MCF 10A (cell line): ENCODE measurements at places on chromosomes 5 and 9.

DNA sequence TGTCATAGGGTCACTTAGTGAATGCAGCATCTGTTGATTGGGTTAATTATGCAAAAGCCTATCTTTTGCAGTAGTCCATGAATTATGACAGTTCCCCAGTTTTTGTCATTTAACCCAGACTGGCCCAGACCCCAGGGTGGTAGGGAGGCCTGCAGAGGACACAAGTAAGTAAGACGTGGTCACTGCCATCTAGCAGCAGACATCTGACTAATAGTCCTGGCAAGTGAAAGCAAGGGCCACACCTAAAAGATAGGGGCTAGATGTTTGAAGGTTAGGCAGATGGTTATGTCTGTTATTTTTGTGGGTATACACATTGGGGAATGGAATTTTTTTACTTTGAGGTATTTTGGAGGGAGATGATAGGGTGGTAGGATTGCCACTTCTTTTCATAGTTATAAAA, 48.0 kb downstream of the RAB14 start:
- no peaks in the 10 kb centered on the region for H3K27me3 ChIP-seq
- H3K4me1 ChIP-seq: peaks cover 20% of the 10 kb centered on the region
- H3K4me3 ChIP-seq: no peak overlapping the region
- no peak overlapping the region for H3K27ac ChIP-seq

GRCh38 chr5:94967525-94967924, 317.4 kb downstream of the MCTP1 start:
- no peaks in the 10 kb centered on the region for H3K36me3 ChIP-seq
- no peak overlapping the region for H3K4me3 ChIP-seq
- H3K4me1 ChIP-seq: no peaks in the 10 kb centered on the region
- no peak overlapping the region for H3K27ac ChIP-seq

GRCh38 chr9:80143899-80144298, 572.1 kb downstream of the TLE4 start:
- H3K27ac ChIP-seq: no peak overlapping the region
- no peak overlapping the region for H3K4me3 ChIP-seq
- DNase-seq: no peak
- no peaks in the 10 kb centered on the region for H3K27me3 ChIP-seq

DNA sequence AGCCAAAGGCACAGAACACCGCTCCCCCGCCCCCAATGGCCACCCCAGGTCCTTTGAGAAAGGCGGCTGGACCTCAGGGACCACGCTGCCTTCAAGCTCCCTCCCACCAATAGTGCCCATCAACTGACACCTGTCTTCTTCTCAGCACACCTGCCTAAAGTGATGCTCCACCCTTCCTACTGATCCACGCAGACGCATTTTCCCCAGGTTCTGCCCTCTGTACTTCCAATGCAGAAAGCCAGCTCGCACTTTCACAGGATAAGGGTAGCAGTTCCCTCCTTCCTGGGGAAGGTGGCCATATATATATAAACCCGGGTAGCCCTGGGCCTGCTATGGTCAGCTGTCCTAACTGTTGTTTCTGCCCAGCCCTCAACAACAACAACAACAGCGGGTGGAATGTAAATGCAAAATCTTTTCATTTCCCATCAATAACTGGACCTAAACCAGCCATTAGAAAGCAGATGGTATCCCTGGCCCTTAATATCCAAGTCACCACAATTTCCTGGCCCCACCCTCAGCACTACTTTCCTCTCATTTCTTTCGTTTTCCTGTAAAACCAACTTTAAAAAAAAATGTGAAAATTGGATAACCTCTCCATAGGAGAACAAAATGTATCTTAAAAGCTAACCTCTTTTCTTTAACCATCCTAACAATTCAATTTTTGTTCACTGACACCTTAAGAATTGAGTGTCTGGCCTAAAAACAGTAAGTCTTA, 1.7 kb downstream of the GOLM1 start:
- peaks cover 14% of the 10 kb centered on the region for H3K4me1 ChIP-seq
- peak overlapping the region; percentile 67 for H3K27ac ChIP-seq
- H3K4me3 ChIP-seq: peak overlapping the region; percentile 82
- DNase-seq: no peak
- H3K27me3 ChIP-seq: no peaks in the 10 kb centered on the region
- no peaks in the 10 kb centered on the region for H3K36me3 ChIP-seq

GRCh38 chr5:112025757-112026156, 268.8 kb upstream of the NREP start:
- no peaks in the 10 kb centered on the region for H3K4me1 ChIP-seq
- H3K27me3 ChIP-seq: no peaks in the 10 kb centered on the region
- no peak for DNase-seq
- H3K4me3 ChIP-seq: no peak overlapping the region

DNA sequence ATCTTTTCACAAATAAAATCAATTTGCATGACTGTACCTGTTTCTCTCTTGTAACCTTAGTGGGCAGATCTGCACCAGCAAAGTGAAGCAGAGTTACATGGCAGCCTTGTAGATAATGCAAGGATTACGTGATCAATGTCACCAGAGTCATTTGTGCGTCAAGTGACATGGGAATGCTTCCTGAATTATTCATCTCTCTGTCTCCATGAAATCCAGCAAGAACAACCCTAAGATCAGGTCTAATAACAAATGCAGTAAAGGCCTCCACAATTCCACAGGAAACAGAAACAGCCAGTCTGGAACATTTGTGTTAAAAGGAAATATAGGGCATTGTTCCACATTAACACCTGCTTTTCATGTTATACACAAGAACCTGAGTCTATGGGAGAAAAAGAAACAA, 7.8 kb downstream of the GZMA start:
- H3K36me3 ChIP-seq: no peaks in the 10 kb centered on the region
- H3K27me3 ChIP-seq: peaks cover 32% of the 10 kb centered on the region
- DNase-seq: no peak
- H3K27ac ChIP-seq: no peak overlapping the region
- no peak overlapping the region for H3K4me3 ChIP-seq

DNA sequence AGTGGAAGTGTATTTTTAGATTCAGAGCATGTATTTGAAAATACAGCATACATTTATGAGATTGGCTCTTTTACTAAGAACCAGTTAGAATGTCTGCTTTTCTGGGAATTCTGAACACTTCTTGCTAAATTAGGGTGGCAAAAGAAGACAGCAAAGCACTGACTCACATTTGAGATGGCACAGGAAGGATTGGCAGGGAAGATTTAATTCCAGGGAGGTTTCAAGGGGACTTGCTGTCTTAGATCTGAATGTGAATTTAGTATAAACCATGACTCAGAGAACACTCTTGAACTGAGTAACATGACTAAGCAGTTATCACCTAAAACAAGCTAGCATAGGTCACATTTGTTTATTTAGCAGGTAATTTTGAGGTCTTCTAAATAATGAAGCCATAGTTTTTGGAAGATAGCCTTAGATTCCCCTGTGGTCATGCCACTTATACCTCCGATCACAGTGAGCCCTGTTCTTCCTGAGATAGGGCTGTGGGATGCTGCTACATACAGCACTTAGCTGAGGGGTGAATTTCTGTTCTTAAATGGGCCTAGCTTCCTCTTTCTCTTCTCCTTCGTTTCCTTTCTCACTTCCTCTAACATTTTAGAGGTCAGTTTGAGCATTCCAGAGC, 173.8 kb downstream of the PCSK1 start:
- H3K27me3 ChIP-seq: no peaks in the 10 kb centered on the region
- peak overlapping the region; percentile 86 for H3K27ac ChIP-seq
- no peaks in the 10 kb centered on the region for H3K36me3 ChIP-seq

DNA sequence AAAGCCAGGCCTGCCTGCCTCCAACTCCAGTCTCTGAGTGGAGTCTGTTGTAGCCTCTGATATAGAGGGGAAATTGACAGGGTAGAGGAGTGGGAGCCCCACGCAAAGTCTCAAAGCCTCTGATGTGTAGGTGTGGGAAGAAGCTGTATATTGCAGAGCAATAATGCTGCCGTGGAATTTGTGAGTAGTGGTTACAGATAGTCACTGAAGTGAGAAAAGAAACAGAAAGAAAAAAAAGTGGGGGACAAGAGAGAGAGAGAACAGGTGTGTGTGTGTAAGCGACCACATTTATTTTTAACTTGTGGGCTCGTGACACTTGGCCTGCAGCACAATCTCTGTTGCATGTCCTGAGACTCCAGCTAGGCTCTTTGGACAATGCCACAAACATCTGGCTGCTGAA, 227.8 kb downstream of the NSG2 start:
- no peaks in the 10 kb centered on the region for H3K36me3 ChIP-seq
- no peak for DNase-seq
- peaks cover 16% of the 10 kb centered on the region for H3K27me3 ChIP-seq

DNA sequence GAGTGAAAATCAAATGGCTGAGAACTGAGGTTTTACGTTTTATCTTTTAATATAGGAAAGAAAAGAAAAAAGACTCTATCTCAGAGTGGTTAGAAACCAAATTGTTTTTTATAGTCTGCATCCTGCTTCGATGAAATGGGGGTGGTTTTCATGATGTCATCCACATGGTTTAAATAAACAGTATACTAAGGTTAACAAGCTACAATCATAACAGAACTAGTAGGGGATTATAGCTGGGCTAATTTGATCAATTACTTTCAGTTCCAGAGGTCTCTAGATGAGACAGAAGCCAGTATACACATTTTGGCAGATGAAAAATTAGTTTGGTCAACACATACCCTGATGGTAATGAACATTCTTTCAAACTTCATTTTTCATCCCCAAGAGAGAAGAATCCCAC, 106.3 kb upstream of the SNX2 start:
- H3K36me3 ChIP-seq: no peaks in the 10 kb centered on the region
- no peaks in the 10 kb centered on the region for H3K4me1 ChIP-seq

DNA sequence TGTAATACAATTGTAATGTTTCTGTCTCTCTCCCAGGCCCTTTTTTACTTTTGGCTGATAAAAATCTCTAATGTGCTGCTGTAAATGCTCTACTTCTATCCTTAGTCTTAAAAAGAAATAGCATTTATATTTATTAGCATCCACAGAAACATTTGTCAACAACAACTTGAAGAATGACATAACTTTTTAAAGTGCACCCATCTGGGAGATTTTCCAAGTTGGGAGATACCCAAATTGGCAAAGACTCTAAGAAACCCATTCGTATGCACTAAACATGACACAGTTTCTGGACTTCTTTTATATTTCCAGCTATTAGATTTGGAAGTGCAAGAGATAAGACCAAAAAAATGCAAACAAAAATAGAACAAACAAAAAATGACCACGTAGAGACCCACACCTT, 2287.4 kb upstream of the WWC1 start:
- no peaks in the 10 kb centered on the region for H3K36me3 ChIP-seq
- no peak for DNase-seq

DNA sequence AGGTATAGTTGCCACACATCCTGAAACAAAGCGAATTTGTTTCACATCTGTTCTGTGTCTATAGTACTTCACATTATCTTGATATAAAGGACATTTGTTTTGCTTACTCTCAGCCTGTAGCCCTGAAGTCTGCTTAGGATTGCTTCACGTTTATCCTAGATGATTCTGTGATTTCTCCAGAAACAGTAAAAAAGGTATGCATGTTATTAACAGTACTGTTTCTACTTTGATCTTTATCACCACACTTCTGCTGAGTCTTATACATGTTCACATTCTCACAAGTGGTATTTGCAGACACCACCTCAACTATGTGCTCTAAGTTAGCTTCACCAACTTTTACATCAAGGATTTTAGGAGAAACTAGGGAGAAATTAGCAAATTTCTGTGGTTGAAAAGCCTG, 47.4 kb upstream of the ADAMTS19 start:
- no peaks in the 10 kb centered on the region for H3K36me3 ChIP-seq
- no peaks in the 10 kb centered on the region for H3K4me1 ChIP-seq
- no peak overlapping the region for H3K4me3 ChIP-seq

- H3K36me3 ChIP-seq: no peaks in the 10 kb centered on the region
- H3K4me3 ChIP-seq: no peak overlapping the region
- DNase-seq: no peak
- no peaks in the 10 kb centered on the region for H3K4me1 ChIP-seq
- no peak overlapping the region for H3K27ac ChIP-seq
- H3K27me3 ChIP-seq: peaks cover under 1% of the 10 kb centered on the region
Observed at GRCh38 chr5:1297243-1297642, 2.4 kb upstream of the TERT start.

GRCh38 chr9:79565245-79565644, 6.5 kb upstream of the TLE4 start:
- H3K4me1 ChIP-seq: no peaks in the 10 kb centered on the region
- no peak overlapping the region for H3K4me3 ChIP-seq
- H3K36me3 ChIP-seq: no peaks in the 10 kb centered on the region
- no peaks in the 10 kb centered on the region for H3K27me3 ChIP-seq

- DNase-seq: peak; percentile 81
- peaks cover 7% of the 10 kb centered on the region for H3K4me1 ChIP-seq
- no peaks in the 10 kb centered on the region for H3K36me3 ChIP-seq
- no peaks in the 10 kb centered on the region for H3K27me3 ChIP-seq
- no peak overlapping the region for H3K27ac ChIP-seq
Observed at GRCh38 chr5:61256474-61256873, 75.6 kb upstream of the ZSWIM6 start.

GRCh38 chr9:98806394-98807035, 955 bp upstream of the GALNT12 start:
- H3K4me1 ChIP-seq: peaks cover 38% of the 10 kb centered on the region
- no peak for DNase-seq
- peaks cover 39% of the 10 kb centered on the region for H3K27me3 ChIP-seq
- H3K4me3 ChIP-seq: no peak overlapping the region
- no peak overlapping the region for H3K27ac ChIP-seq

DNA sequence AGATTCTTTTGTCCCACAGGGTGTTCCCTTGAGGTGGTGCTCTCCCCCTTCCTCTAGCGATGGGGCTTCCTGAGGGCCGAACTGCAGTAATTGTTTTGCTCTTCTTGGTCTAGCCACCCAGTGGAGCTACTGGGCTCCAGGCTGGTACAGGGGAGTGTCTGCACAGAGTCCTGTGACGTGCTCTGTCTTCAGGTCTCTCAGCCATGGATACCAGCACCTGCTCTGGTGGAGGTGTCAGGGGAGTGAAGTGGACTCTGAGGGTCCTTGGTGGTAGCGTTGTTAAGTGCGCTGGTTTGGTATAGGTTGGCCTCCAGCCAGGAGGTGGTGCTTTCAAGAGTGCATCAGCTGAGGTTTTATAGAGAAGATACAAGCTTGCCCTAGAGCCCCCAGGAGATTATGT, 20.4 kb upstream of the CEP72 start:
- no peak for DNase-seq
- no peak overlapping the region for H3K27ac ChIP-seq
- no peaks in the 10 kb centered on the region for H3K36me3 ChIP-seq
- no peaks in the 10 kb centered on the region for H3K4me1 ChIP-seq
- no peak overlapping the region for H3K4me3 ChIP-seq

DNA sequence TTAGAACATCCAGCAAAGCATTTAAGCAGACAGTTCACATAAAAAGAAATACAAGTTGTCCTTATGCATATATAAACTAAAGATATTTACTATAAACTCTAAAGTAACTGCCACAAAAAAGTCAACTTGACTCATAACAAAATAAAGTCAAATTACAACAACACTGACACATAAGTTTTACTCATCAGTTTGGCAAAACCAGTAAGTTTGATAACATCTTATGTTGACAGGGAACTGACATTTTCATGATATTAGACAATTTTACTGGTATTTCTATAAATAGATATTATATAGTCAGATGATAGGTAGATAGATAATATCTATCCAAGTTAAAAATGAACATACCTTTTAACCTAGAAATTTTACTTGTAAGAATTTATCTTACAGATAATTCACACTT, 9.9 kb upstream of the TSLP start:
- no peak overlapping the region for H3K4me3 ChIP-seq
- no peaks in the 10 kb centered on the region for H3K36me3 ChIP-seq
- DNase-seq: no peak
- no peak overlapping the region for H3K27ac ChIP-seq

GRCh38 chr9:38088006-38088925, 19.2 kb upstream of the SHB start:
- peak; percentile 66 for DNase-seq
- no peak overlapping the region for H3K27ac ChIP-seq
- no peak overlapping the region for H3K4me3 ChIP-seq
